Substantia nigra (tissue), 51 donors: ENCODE measurements at places on chromosomes 16 and 17.

DNA sequence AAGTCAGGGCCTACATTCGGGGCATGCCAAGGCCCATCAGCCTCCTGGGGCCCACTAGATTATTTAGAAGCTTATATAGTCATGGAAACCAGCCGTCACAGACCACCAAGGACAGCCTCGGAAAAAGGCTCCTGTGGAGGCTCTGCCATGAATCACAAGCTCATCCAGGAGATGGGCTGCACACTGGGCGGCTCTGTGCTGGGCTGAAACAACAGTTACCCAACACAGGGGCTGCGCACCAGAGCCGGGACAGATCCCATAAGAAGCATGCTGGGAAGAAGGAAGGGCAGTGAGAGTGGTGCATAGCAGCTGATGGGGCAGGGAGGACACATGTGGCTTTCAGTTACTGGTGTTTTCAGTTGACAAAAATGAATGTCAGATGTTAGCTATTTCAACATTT is 67.7 kb upstream of the GSG1L start:
- no peak for DNase-seq

DNA sequence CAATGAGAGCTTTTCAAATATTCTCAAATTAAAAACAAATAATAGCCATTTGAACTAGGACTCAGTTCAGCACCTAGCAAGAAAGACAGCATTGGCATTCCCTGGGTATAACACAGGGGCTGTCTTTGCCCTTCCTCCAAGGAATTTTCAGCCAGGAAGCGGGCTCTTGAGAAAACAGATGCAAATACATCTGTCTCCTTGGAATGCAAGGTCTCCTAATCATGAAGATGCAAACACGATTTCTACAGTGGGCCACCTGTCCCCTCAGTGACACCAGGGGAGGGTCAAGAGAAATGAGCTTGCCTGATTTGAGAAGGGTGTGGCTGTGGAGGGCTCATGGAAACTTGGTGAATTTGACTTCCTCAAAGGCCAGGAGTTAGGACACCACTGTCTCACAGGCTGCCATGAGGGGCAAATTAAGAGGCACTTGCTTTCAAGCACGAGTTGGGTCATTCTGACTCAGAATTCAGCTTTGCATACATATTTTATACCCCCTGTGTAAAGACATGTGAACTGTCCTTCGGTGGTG is 24.5 kb upstream of the SUPT4H1 start:
- no peak for DNase-seq

DNA sequence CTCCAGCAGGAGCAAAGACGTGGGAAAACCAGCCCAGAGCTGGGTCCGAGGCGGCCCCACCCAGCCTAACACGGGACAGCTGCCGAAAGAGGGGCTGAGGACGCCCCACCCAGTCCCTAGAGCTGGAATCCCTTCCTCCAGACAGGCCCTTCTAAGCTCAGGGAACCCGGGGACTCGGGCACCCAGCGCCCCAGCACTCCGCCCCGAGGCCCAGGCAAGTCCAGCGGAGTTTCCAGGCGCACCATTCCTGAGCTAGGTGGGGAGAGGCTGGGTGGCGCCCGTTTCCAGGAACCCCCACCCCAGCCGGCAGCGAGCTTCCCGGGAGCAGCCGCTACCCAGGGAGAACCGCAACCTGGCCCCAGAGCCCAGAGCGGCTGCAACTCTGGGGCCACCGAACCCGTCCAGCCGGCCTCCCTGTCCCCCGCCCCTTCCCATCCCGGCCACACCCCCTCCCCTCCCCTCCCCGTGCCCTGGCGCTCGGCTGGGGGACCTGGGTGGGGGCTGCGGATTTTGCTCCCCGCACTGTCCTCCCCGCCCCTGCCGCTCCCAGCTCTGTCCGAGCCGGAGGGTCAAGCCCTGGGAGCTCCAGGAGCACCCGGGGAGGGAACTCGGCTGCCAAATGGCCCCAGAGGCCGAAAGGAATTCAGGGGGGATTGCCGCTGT is 536 bp downstream of the TMC6 start:
- peak; percentile 53 for DNase-seq

GRCh38 chr16:27826081-27826892 is 237.2 kb downstream of the GSG1L start:
- DNase-seq = no peak

DNA sequence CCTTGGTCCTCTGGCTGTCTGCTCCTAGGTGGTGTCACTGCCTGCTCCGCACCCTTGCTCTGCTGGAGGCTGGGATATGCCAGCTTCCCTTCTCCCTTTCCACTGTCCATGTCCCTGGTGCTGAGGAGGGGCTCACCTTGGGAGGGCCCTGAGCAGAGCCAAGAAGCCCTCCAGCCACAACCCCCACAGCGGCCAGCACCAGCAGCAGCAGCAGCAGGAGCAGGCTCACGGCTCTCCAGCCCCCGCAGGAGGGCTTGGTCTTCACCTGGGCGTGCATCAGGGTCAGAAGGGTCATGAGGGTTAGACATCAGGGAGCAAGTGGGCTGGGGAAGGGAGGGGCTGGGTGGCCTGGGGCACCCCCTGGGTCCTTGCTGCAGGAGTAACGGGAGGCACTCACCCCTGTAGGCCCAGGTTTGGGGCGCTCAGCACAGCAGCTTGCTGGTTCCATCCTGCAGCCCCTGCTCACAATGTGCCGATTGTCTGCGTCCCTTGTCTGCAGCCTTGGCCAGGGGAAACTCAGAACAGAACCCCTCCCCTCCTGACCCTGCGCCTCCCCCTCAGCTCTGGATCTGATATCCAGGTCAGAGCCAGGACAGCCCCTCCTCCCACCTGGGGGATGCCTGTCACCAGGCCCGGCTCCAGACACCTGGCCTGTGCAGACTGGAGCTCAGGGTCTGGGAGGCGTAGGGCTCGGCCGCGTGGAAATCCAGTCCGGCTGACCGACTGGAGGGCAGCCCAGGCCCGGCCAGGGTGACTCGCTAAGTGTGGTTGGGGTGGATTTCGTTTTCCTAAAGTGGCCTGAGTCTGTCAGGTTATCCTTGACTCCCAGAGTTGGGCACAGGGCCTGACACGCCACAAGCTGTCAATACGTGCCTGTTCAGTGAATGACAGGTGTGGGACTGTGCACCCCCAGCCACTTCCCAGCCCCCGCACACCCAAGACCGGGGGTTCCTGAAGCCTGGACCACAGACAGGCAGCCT is at the start of gene BRICD5:
Gene BRICD5 (minus strand): TSS at position 478 of the 980 bp plus-strand sequence. CDS start 30 bp downstream, at position 448.
- DNase-seq = no peak

GRCh38 chr16:61792194-61792909 is 243.9 kb downstream of the CDH8 start:
- no peak for DNase-seq
